ENCODE measurements at places on chromosomes 16 and 17.
A peak's percentile ranks its signal among the peaks of the same experiment; 100 is the strongest.

DNA sequence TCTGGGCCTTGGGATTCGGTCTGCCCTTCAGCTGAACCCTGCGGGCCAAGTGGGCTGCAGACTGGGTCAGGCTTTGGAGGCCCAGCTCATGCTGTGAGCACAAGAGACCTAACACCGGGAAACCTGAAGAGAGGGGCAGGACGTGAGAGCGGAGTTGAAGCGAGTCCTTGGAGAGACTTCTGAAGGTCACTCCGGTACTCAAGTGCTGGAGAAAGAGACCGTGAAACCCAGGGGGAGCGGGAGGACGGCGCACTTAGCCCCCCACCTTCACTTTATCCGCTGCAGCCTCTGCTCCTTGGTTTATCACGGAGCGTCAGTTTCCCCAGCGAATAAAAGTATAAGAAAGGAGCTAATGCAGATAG lies 361 bp downstream of the UQCRC2 start:
- no peak for DNase-seq

DNA sequence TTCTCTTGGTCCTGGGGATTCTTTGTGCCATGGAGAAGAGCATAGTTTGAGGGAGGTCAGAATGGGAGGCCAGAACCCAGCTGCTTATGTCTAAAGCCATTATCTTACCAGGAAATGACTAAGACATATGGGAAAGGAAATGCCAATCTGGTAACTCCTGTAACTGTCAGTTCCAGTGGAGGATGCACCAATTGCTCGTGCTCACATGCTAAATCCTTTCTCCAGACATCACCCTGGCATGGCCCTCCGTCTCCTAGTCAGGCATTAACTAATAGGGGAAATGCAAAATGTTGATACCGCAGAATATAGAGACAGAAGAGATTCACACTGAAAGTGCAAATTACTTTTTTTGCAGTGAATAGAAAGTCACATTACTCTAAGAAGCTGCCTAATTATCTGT lies 255.6 kb upstream of the HSBP1 start:
- no peak for DNase-seq

DNA sequence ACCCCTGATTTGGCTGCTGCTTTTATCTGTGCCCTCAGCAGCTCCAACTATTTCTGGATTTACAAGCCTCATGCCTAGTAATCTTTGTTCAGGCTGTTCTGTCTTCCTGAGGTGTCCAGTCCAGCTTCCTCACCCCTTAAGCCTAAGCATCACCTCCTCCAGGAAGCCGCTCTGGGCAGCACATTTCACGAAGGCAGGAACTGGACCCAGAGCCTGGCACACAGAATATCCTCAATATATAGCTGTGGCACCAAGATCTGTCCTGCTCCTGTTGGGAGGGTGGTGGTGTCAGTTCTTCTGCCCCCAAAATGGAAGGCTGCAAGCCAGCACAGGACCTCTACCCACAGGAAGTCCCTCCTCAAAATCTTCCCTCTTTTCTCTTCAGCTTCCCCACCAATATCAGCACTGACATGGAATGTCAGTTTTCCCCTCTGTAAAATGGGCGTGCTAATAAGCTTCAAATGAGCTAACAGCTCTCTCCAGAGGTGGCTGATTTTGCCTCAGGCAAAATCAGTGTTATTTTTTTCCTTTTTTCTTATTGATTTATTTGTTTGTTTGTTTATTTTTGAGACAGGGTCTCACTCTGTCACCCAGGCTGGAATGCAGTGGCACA lies 6.9 kb upstream of the NEUROD2 start:
- DNase-seq = no peak

- DNase-seq = peak; percentile 34
These were observed 9.4 kb downstream of the MAP3K14 start for GRCh38 chr17:45307290-45308015.

DNA sequence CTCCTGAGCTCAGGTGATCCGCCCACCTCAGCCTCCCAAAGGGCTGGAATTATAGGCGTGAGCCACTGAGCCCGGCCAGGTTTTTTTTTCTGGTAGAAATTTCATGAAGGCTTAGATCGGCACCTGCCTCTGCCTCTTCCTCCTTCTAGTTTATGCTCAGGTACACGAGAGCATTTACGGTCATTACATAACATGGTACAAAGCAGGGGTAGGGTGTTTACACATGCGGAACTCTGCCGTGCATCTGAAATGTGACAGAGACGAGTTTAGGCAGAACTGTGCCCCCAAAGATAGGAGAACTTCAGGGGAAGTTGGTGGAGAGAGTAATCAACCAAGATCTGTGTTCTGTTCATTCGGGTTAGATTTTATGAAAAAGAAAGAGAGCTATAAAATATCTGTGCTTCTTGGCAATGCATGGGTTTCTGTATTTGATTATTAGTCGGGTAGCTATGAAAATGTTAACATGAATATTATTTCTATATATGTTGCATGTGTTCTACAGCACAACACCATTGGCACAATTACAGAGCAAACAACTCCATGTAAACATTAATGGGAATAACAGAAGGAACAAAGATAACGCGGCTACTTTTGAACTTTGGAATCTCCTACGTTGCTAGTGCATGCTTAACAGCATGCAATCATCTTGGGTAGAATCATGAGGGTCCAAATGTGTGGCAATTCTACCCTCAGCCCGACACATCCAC lies 23.5 kb upstream of the MAP2K6 start:
- no peak for DNase-seq

DNA sequence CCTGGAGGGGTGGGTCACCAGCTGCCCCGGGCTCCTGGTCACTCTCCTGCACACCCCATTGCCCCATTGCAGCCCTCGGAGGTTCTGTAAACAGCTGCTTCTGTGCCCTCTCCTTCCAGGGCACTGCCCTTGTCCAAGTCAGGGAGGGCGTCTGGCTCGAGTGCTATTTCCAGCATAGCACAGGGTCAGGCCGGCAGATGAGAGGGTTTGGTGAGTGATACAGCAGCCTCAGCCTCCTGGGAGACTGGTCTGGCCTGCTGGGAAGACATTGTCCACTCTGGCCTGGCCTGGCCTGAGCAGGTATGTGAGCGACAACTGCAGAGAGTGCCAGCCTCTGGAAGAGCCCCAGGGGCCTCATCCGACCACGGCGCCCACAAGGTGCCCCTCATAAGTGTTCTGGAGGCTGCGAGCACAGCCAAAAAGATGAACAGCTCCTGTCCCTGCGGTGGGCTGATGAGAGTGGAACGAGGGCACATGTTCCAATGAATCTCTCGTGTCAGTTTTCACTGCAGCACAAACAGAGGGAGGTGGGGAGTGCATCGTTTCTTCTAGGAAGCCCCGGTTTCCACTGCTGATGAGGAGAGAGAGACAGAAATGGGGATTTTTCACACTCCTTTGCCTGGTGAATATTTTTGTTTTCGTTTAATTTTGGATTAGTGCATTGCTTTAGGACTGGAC lies 105.8 kb upstream of the SDK2 start:
- no peak for DNase-seq

- DNase-seq = no peak
These were observed 187.9 kb upstream of the CHMP6 start for GRCh38 chr17:80803451-80804428.

- no peak for DNase-seq
These were observed 138.3 kb upstream of the HSBP1 start for GRCh38 chr16:83669456-83669855.

DNA sequence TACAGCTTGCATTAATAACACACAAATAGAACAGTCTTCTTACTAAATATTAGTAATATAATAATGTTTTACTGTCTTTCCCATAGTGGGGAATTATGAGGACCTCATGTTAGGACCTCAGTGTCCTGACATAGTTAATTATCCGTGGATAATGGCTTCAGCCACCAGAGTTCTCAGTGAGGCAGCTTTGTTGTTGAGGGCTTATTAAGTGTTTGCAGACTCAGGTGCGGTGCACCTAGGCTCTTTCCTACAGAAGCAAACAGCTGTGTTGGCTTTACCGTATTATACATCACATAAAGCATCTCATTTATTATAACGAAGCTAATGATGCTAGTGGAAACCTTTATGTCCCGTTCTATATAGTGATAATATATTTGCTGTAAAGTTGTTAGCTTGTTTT lies 246.7 kb downstream of the FTO start:
- DNase-seq = no peak

DNA sequence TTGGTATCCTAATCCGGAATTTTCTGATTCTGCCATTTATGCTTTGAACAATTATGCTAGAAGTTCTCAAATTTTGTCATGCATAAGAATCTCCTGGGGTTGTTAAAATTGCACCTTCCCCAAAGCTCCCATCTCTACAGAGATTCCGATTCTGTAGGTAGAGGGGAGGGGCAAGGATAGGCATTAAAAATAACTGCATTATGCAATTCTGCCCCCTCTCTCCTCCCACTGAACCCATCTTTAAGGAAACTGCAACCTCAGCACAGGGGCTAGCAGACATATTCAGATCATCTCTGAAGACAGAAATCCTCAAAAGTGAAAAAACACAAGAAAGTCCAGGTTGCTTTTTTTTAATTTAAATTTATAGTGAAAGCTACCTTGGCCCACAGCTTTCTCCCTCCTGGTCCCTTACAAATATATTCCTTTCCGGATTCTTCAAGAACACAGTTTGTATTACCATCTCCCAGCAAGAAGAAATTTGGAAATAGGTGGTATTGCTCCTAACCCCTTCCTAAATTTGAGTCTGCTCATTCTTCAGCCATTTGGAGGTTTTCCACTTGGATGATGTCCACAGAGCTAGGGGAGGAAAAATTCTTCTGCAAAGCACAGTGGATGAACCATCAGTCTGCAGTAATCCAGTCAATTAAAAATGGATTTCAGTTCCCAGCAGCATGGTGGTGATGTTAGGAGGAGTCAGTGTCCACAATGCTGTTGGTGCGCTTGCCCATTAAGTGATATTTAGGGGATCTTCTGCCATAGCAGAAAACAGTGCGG lies 67.7 kb downstream of the RBFOX1 start:
- no peak for DNase-seq

DNA sequence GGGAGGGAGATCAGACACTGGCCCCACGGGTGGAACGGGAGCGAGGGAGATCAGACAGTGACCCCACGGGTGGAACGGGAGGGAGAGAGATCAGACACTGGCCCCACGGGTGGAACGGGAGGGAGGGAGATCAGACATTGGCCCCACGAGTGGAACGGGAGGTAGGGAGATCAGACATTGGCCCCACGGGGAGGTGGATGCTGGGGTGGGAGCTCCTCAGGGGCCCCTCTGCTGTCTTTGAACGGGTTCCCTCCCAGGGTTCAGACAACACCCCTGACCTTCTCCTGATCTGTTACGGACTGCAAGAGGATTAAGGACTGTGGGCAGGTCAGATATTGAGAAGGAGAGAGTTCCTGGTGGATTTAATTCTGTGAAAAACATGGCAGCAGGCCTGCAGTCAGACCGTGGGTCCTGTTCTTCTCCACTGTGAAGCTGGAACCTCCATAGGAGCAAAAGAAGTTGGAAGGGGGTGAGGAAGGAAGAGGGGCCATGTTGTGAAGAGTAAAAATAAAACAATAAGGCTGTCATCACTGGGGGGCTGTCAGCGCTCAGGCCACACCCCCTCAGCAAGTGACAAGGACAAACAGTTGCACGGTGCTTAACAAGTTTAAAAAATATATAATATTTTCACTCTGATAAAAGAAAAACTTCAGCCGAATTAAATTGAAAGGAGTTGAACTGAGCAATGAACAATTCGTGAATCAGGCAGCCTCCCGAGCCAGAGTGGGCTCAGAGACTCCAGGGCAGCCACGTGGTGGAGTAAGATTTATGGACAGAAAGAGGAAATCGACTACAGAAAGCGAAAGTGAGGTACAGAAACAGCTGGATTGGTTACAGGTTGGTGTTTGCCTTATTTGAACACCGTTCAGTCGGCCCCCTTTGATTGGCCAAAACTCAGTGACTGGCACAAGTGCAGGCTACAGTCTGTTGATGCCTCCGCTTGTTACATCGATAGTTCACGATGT lies 348.7 kb upstream of the TNRC6C start:
- peak; percentile 45 for DNase-seq

DNA sequence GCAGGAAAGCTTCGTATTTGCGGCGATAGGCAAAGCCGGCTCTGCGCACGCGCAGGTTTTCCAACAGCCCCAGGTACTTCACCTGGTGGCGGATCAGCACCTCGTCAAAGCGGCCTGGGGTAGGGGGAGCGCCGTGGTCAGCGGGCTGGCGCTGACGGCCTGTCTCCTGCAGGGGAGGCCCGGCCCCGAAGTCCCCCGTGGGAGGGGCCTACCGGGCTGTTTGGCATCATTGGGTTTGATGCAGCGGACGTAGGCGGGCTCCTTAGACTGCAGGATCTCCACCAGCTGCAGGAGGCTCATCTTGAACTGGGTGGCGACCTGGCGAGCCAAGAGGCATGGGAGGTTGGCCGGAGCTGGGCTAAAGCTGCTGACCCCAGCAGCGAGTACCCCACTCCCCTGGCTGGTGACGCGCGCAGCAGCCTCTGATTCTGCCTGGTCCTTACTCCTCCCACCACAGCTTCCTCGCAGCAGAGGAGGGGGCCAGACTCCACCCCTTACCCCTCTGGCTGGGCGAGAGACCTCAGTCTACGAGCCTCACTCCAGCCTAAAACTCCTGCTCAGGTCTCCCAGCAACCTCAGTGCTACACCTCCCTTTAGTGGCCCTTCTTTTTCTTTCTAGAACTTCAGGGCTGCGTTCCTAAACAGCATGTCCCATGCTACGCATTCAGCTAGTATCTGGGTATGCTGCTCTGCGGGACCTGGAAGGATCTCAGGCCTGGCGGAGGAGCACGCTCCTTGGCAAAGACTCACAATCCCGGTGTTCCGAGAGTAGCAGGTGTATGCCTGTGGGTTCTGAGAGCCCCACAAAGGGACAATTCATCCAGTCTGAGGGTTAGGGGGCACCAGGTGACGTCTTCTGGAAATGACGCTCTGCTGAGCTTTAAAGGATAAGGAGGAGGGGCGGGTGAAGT lies 16.1 kb upstream of the CRK start:
- DNase-seq = no peak

- DNase-seq = no peak
These were observed 9.9 kb downstream of the ZFP90 start for GRCh38 chr16:68548947-68549346.

GRCh38 chr17:17343896-17344506 lies 40.8 kb downstream of the NT5M start:
- no peak for DNase-seq

- DNase-seq = no peak
These were observed 22.8 kb downstream of the TRIM25 start for GRCh38 chr17:56890906-56891674.

GRCh38 chr17:75762513-75763268 lies 2.3 kb downstream of the GALK1 start:
- no peak for DNase-seq

DNA sequence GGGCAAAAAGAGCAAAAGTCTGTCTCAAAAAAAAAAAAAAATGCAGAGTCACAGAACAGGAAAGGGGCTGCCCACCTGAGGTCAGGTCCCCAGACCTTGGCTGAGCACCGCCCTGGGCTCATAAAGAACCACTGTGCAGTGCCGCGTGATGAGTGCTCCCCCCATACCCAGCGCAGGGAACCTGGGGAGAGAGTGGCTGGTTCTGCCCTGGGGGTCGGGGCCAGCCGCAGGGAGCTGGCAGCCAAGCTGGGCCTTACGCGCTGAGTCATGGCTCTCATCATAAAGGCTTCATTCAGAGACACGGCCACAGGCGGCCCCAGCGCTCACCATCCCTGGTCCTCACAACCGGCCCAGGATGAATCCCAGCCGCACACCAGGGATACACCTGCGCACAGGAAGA lies 80.7 kb downstream of the RAB11FIP4 start:
- no peak for DNase-seq

- DNase-seq = no peak
These were observed 19.9 kb downstream of the ACTG1 start for GRCh38 chr17:81492706-81493105.
